ENCODE measurements at places on chromosomes 2 and 18. TPM values are rescaled to one million over a fixed set of nuclear protein-coding genes. Genes with fewer than 3 reads are reported as not detected.

- no peak for DNase-seq
Measured at GRCh38 chr2:231189571-231190495, 8.6 kb upstream of the ARMC9 start.

GPR35 gene
- 1.5 TPM for total RNA-seq

DNA sequence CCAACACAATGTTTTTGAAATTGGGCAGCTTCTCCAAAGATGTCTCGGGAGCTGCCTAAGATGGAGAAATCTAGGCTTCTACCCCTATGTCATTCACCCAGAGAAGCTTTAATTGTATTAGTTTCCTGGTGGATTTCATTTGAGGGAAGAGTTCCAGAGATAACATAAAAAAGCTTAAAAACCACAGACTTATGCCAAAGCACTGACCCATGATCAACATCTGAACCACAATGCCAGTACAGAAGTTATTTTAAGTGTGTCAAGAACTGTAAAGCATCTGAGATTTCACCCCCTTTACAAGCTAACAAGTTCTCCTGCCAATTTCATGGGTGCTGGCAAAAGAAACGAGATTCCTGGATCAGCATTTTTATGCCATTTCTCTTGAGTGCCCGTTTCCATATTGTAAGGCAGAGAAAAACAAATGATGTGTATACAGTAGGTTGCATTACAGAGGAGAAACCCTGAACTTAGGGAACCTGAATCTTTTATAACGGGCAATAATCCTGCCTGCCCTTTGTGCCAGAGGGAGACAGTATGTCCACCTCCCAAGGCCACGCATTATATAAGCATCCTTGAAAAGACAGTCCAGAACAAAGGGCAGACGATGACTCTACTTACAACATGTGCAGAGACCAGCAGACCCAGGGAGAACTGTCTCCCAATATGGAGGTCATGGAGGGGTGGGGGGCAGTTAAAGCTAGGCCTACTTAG, 44.1 kb downstream of the MREG start:
- no peak for DNase-seq

IL1F10 gene
- total RNA-seq = not detected

BMP10 gene
- total RNA-seq = not detected

FEV gene
- total RNA-seq = not detected

Data from omental fat pad (tissue), 4 donors.